Inflammatory macrophage (primary cell): ENCODE measurements at places on chromosomes 7 and 10.

DNA sequence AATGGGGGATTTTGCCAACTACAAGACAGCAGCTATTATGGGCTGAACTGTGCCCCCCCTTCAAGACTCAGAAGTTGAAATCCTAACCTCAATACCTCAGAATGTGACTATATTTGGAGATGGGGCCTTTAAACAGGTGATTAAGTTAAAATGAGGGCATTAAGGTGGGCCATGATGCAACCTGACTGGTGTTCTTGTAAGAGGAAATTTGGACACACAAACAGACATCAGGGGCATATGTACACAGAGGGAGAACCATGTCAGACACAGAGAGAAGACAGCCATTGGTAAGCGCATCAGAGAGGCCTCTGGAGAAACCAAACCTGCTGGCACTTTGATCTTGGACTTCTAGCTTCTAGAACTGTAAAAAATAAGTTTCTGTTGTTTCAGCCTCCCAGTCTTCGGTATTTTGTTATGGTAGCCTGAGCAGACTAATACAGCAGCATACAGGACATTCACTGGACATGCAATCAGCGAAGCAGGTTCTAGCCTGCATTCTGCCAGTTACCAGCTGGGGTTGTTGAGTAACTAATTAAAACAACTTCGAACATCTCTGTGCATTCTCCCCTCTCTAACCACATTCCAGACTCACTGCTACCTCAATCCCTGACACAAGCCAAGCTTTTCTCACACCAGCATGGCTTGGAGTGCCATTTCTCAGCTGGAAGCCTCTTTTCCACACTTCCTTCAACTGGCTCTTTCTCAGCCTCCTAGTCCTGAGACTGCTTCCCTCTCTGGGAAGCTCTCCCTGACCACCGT is 141.4 kb downstream of the DOCK4 start:
- DNase-seq: no peak

- DNase-seq: no peak
These were observed 8.5 kb downstream of the AKR1B10 start for GRCh38 chr7:134535919-134536299.

DNA sequence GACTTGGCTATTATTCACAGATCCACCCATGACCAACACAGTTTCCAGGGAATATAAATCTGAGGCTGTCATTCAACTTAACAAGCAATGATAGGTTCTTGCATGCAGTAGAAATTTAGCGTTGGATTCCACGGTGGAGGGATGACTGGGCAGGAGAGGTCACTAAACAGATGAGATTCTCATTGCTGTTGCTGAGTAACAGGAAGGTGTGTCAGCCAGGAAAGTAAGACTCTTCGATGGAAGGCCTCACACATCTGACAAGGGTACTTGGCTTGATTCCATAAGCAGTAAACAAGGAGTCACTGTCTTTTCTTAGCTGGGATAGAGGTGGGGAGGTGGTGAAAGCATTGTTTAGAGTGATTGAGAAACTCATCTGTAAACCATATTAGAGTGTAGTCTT is 1152.0 kb downstream of the SORCS3 start:
- no peak for DNase-seq

- no peak for DNase-seq
These were observed 30.3 kb downstream of the CACNA2D1 start for GRCh38 chr7:82413237-82413636.

GRCh38 chr7:106600569-106601373 is 60.2 kb downstream of the CCDC71L start:
- DNase-seq: no peak

- DNase-seq: no peak
These were observed 511.6 kb downstream of the CALN1 start for GRCh38 chr7:71900556-71900955.

DNA sequence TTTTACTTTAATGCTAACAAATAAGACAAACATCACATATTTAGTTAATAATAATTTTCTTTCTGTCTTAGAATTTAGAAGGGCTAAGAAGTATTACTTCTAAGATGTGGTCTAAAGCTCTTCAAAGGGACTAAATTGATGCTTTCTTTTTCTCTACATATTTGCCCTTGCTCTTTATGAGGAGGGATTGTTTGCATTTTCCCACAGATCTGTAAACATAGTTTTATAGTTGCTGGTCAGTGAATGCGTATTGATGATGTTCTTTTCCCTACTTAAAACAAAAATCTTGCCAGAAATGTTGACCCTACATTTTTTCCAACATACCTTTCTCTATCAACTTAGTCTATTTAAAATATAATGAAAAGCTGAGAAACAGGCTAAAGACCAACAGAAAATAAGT is 372.4 kb upstream of the LRGUK start:
- DNase-seq: no peak

DNA sequence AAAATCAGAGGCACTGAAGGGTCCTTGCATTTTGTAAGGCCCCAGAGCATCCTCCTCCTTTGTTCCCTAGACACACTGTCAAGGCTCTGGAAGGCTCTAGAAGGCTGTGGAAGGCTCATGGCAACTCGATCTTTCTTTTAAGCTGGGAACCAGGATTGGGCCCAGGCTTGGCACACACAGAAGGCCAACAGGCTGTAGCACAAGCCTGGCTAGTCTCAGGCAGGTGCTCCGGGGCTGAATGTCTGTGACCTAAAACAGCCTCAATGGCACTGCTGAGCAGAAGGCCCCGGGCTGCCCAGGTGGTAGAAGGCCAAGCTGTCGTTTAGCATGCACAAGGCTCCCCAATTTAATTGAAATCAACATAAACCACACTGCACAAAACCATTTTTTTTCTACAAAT is 55.7 kb downstream of the PRKAG2 start:
- no peak for DNase-seq

- DNase-seq: peak; percentile 53
These were observed 46.2 kb upstream of the MKLN1 start for GRCh38 chr7:131281266-131282048.

DNA sequence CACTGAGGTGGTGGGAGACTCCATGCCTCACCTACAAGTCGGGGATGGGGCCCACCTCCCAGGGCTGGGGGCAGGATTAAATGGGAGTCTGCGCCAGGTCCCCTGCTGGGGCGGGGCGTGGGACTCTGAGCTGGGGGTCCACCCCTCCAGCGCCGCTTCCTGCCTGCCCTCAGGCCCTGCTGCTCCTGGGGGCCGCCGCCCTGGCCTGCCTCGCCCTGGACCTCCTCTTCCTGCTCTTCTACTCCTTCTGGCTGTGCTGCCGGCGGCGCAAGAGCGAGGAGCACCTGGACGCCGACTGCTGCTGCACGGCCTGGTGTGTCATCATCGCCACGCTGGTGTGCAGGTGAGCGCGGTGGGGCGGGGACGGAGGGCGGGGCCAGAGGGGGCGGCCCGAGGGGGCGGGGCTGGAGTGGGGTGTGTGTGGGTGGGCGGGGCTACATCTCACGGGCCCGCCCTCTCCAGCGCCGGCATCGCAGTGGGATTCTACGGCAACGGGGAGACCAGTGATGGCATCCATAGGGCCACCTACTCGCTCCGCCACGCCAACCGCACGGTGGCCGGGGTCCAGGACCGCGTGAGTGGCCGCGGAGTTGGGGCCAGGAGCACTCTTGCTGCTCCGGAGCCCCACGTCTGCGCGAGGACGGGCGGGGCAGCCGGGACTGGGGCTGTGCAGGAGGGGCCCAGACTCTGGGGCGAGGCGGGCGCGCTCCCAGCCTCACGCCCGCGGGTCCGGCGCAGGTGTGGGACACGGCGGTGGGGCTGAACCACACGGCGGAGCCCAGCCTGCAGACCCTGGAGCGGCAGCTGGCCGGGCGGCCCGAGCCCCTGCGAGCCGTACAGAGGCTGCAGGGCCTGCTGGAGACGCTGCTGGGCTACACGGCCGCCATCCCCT is 15.1 kb downstream of the TTYH3 start:
- no peak for DNase-seq

GRCh38 chr7:66348531-66348930 is 143.4 kb downstream of the TPST1 start:
- DNase-seq: no peak

GRCh38 chr10:33334805-33335550 is 511 bp upstream of the NRP1 start:
- DNase-seq: peak; percentile 75

DNA sequence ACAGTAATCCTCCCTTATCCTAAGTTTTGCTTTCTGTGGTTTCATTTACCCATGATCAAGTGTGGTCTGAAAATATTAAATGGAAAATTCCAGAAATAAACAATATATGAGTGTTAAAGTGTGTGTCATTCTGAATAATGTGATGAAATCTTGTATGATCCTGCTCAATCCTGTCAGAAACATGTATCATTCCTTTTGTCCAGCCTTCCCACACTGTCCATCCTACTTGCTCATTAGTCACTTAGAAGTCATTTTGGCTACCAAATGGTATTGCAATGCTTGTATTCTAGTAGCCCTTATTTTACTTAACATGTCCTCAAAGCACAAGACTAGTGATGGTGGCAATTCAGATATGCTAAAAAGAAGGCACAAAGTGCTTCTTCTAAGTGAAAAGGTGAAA is 1211.2 kb upstream of the SORCS1 start:
- no peak for DNase-seq

GRCh38 chr7:117648203-117648866 is 168.5 kb downstream of the CFTR start:
- DNase-seq: no peak
